Stimulated activated CD8-positive, alpha-beta memory T cell treated with anti-CD3 and anti-CD28 coated beads, Interleukin-15, amount 100 ng/mL, for 4 hours (primary cell): ENCODE measurements at places on chromosomes 4 and X.

DNA sequence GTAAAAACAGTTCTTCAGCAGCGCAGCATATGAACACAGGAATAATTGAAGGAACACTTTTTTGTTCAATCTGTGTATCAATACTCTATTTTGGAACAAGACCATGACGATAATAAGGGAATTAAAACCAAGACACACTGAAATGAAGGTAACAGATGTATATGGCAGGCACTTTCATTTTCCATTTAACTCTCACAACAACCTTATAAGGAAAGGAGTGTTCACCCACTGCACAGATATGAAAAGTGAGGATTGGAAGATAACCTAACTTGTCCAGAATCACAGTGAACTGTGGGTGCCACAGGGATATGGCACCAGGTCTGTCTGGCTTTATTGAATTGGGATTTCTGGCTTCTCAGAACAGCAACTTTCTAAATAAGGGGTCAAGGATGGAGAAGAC lies 153.3 kb downstream of the MID1IP1 start:
- no peak for DNase-seq

GRCh38 chrX:153909980-153910360 lies 5.5 kb downstream of the AVPR2 start:
- no peak for DNase-seq

GRCh38 chr4:15130441-15130840 lies 128.2 kb downstream of the CPEB2 start:
- DNase-seq = no peak

DNA sequence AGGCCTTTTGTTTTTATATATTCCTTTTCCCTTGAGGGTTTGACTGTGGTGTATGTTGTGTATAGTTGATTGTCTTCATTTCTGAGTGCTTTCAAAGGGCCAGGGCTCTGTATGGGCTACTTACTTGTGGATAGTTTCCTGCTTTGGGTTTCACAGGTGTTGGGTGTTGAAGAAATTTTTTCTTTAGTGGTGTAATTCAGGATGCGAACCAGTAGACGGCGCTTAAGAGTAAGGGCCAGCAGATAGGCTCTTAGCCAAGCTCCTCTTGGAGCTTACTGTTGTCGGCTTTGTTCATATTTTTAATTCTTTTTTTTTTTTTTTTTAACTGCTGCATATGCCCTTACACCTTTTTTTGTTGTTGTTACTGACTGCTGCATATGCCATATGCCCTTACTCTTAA lies 276.3 kb upstream of the GALNT7 start:
- DNase-seq = no peak

GRCh38 chr4:13539619-13540445 lies 4.5 kb downstream of the NKX3-2 start:
- DNase-seq = no peak

DNA sequence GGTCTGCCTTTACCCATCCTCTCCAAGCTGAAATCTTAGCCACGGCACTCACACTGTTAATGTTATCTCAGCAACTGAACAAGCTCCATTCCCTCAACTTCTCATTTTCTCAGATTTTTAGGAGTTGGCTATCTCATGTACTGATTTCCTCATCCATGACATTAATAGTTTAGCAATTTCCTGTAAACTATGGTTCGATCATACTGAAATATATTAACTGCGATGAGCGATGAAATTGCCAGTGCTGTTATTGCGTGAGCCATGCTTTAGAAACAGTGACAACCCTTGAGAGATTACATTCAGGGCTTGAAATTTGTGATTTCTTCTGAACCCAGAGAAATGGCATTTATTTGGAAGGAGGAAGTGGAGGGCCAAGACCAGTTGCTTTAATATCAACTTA lies 223.7 kb downstream of the GPAT3 start:
- DNase-seq = no peak

DNA sequence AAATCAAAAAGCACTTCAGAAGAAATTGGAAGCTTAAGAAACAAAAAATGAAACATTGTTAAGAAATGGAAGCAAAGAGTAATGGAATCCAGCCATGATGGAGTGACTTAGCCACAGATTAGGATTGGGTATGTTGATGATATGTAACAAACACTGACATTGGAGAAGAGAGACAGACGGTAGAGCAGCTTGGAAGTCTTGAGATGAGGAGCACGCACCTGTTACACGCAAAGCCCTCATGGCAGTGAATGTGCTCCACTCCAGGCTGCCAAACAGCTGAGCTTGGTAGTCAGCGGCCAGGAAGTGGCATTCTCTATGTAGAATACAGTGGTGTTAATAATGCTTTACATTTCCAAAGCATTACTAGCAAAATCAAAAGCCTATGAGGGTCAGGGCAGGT lies 56.9 kb upstream of the GPRIN3 start:
- no peak for DNase-seq

- DNase-seq = no peak
These were observed 35.8 kb downstream of the CASP3 start for GRCh38 chr4:184613405-184613804.

GRCh38 chrX:37640142-37640541 lies 45.4 kb upstream of the XK start:
- no peak for DNase-seq

DNA sequence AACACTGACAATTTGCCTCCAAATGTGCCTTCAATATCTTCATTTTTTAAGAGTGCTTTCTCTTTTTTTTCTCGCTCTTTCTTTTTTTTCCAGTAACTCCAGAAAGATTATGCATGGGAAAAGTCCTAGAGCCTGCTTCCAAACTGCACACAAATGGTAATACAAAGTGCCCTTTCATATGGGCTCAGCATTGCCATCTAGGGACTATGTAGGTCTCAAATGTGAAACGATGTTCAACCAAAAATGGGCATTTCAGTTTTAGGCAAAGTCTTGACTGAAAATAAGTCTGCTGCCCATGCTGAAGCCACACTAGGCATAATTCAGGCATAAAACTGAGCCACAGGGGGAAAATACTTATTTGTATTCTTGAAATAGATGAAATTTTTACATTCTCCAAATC lies 65.6 kb downstream of the SYNPO2 start:
- DNase-seq = no peak

DNA sequence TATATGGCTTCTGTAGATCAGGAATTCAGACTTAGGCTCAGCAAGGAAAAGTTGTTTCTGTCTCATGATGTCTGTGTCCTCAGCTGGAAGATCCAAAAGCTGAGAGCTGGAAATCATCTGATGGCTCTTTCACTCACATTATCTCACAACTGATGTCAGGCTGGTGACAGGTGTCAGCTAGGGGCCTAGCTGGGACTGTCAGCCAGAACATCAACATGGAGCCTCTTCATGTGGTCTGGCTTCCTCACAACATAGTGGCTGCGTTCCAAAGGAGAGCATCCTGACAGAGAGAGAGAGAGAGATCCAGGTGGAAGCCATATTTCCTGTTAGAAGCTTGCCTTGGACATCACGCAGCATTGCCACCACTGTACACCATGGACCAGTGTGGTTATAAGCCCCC lies 10.6 kb upstream of the INTS6L start:
- no peak for DNase-seq

GRCh38 chr4:125313989-125314667 lies 627 bp upstream of the FAT4 start:
- DNase-seq = no peak

DNA sequence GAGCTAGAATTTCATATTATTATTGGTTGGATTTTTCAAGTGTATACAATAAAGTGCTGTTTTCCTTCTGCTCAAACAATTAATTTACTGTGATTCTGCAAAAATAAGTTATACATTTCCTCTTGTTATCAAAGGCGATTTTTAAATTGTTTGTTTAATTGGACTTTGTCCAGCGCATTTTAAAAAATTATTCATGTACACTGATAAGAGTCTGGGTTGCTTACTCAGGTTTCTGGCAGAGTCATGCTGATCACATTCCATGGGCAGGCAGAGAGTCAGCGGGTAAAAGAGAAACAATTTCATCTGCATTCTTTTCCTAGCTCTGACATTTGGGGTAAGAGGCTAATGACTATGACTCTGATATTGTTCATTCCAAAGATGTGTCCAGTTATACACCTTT lies 8.9 kb downstream of the FAT4 start:
- DNase-seq = no peak

- DNase-seq = no peak
These were observed 32.5 kb downstream of the LANCL3 start for GRCh38 chrX:37603938-37604409.

- no peak for DNase-seq
These were observed 148.9 kb downstream of the ADAM29 start for GRCh38 chr4:175066923-175067627.

- no peak for DNase-seq
These were observed 38.5 kb upstream of the POU3F4 start for GRCh38 chrX:83469551-83469950.

- DNase-seq = no peak
These were observed 24.9 kb upstream of the CXXC4 start for GRCh38 chr4:104519588-104519987.

GRCh38 chrX:1440506-1440905 lies 12.2 kb downstream of the ASMTL start:
- DNase-seq = no peak

GRCh38 chr4:83191026-83191425 lies 76.5 kb upstream of the PLAC8 start:
- DNase-seq = no peak

GRCh38 chr4:105461621-105462382 lies 12.1 kb downstream of the PPA2 start:
- DNase-seq = no peak

DNA sequence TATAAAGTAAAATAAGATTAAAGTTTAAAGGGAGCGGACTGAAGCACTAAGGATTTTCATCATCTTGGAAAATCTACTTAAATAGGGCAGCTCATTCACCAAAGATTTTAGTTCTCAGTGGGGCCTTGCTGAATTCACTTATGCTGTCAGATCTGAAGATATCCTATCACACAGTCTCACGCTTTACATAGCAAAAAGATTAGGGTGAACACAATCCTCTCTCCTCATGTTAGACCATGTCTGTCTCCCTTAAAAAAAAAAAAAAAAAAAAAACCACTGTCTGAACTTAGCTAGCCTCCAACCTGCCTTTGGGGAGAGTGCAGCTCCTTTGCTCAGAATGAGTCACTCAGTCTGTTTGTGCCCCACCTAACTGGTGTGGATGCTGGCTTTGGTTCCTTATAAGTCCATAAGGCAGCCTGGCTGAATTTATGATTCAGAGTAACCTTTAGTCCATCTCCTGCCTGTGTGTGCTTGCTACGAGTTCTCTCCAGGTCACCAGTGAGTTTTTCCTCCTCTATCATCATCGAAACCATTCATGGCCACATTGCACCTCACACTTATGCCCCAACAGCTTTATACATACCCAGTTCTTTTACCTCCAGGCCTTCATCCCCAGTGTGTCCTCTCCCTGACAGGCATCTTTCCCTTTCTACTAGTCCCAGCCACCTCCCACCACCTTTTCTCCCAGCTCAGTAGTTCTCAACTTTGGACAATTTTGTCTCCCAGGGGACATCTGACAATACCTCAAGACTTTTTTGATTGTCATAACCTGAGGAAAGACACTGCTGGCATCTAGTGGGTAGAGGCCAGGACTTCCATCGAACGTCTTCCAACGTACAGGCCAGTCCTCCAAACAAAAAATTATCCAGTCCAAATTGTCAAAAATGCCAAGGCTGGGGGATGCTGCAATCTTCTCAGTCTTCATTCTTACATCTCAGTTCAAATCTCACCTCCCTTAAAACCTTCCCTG lies 220.7 kb upstream of the EMCN start:
- DNase-seq = no peak

DNA sequence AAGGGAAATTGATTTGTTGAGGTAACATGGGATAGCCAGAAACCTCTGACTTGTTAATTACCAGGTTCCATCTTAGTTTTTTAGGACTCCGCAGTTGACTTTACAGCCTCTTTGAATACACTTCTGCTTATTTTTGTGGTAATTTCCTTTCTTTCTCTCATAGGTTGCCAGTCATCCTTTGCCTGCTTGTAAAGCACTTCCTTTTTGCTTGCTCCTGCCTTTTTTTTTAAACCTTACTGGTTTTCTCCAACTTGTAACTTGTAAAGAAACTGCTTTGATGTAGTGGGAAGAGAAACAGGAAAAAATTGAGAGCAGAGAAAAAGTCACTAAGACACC lies 2.6 kb downstream of the PGK1 start:
- no peak for DNase-seq

- no peak for DNase-seq
These were observed 139.7 kb upstream of the SPRY1 start for GRCh38 chr4:123256901-123257300.

GRCh38 chr4:142307857-142308256 lies 538.2 kb downstream of the INPP4B start:
- DNase-seq = no peak

DNA sequence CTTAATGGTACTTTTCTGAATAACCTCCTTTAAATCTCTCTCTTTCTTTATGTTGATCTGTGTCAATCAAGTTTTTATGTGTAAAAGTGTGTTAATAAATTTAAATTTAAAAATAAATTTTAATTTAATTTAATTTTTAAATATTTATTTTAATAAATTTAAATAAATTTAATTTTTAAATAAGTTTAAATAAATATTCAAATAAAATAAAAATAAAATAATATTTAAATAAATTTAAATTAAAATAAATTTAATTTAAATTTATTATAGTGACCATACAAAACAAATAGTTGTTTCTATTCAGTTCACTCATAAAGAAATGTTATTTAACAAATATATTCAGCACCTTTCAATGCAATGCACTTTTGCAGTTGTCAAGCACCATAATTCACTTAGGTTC lies 146.9 kb downstream of the GRID2 start:
- no peak for DNase-seq

GRCh38 chrX:154348646-154349358 lies 25.6 kb downstream of the FLNA start:
- DNase-seq = no peak

GRCh38 chr4:16693641-16694040 lies 204.8 kb downstream of the LDB2 start:
- DNase-seq = no peak

- DNase-seq = no peak
These were observed 131.2 kb downstream of the GLRA3 start for GRCh38 chr4:174697896-174698295.

DNA sequence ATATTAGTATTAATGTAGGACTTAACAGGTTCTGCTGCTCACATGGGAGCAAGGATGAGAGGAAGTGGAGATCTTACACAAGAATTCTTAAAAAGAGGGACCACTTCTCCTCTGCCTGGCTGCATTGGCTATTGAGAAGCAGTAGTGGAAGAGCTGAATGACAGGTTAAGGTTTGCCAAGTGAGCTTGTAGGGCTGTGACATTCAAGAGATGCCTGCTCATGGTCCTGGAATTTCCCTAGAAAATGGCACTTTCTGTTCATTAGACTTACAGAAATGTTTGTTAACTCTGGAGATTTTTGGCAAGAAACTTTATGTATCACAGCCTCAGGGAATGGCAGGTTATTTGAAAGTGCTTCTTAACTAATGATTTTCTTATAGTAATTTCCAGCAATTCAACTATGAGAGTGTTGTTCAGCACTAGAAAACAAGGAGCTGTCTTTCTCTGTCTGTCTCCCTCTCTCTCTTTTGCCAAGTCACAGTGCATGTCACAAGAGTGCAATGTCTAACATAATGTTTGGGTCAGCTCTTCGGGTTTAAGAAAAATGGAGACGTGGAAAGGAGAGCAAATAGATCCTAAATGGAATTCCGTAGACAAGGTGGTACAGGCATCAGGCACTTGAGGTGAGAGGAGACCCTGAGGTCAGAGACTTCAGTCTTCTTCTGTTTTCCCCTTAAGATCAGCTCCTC lies 8.3 kb upstream of the NAP1L5 start:
- DNase-seq = no peak

GRCh38 chr4:185853841-185854240 lies 41.8 kb upstream of the SORBS2 start:
- DNase-seq = no peak
